Uterus (tissue), 4 donors: ENCODE measurements at places on chromosomes 6 and 20.

- no peak for DNase-seq
These were observed 132.7 kb upstream of the MAP3K7 start for GRCh38 chr6:90719321-90720195.

GRCh38 chr6:167240034-167240541 lies 51.0 kb upstream of the UNC93A start:
- DNase-seq: no peak

DNA sequence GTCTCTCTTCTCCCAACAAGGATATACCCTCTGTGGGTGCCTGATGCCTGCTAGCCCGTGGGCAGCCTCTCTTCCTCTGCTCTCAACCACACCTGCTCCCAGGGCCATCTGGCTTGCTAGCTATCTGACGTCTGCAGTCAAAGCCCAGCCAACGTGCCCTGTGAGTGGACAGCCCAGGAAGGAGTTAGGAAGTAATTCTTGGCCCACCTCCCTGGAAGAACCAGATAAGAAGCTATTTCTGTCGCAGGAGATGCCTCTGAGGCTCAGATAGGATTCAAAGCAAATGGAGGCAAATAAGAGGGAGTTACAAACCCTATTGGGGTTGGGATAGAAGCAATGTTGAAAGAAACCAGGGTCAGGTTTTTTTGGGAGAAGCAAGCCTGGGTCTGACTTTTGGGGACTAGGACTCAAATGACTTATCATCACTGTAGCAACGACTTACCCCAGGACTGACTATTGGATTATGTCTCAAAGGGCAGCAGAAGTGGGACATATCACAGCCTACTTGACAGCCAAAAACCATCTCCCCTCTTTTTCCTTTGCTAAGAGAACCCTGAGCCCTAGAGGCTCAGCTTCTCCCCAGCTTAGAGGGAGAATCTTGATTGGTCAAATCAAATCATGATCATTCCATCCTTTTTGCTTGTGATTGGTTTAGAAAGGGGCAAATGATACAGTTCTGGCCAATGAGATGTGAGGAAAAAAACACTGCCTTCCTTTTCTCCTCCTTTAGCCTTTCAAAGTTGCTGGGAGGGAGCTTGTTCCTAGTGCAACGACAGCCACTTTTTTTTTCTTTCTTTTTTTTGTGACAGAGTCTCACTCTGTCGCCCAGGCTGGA lies 18.0 kb upstream of the CDK5RAP1 start:
- DNase-seq: peak; percentile 27

- peak; percentile 40 for DNase-seq
These were observed 989 bp downstream of the FITM2 start for GRCh38 chr20:44309763-44310663.

DNA sequence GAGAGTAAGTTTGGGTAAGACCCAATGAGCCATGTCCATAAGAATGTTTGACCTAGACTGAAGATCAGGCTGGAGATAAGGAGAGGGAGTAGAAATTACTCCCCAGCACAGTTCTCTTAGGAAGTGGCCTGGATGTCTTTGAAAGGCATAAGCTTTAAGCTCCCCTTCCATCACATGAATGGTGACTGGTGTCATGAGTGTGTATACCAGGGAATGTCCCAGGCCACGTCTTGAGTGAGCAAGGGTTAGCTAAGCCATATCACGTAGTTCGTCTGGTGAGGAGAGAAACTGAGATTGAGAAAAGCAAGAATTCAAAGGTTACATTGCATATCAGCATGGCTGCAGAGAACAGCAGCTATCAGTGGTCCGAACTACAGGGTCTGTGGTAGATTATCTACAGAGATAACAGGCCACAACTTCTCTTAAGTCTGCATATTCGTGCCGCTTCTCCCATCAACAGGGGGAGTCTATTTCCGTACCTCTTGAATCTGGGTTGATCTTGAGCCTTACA lies 60.1 kb upstream of the BMP2 start:
- no peak for DNase-seq

DNA sequence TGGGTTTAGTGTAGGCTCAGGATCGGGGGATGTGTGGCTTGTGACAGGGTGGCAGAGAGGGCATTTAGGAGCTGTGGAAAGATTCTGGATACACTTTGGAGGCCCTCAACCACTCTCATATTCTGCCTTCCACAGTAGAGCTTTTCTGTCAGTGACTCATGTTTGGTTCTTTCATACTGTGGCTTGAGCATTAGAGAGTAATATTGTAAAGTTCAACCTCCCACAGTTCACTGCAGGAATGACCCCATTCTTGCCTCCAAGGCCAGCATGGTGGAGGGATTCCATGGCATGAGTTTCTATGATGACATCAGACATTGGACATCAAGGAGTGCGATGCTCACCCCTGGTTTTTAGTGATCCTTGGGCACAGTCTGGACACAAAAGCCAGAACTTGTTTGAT lies 50.9 kb downstream of the DTD1 start:
- DNase-seq: no peak

DNA sequence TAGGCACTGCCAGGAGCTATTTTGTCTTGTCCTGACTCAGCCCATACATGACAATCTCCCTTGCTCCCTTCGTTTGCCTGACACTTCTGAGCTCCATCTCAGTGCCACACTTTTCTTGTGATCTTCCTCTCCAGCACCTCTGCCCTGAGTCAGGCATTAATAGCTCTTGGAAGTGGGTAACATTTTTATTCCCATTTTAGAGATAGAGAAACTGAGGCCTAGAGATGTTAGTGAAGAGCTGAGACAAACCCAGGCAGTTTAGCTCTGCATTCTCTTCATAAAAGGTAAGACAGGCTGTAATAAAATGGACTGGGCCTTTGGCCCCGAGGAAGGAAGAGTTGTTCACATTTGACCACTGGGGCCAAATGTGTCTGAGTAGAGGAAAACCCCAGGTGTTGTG lies 167.4 kb downstream of the DHX35 start:
- no peak for DNase-seq

GRCh38 chr20:37075932-37076685 lies 19.7 kb downstream of the RBL1 start:
- DNase-seq: no peak

- DNase-seq: no peak
These were observed 101.1 kb upstream of the CLDN20 start for GRCh38 chr6:155162682-155163081.

DNA sequence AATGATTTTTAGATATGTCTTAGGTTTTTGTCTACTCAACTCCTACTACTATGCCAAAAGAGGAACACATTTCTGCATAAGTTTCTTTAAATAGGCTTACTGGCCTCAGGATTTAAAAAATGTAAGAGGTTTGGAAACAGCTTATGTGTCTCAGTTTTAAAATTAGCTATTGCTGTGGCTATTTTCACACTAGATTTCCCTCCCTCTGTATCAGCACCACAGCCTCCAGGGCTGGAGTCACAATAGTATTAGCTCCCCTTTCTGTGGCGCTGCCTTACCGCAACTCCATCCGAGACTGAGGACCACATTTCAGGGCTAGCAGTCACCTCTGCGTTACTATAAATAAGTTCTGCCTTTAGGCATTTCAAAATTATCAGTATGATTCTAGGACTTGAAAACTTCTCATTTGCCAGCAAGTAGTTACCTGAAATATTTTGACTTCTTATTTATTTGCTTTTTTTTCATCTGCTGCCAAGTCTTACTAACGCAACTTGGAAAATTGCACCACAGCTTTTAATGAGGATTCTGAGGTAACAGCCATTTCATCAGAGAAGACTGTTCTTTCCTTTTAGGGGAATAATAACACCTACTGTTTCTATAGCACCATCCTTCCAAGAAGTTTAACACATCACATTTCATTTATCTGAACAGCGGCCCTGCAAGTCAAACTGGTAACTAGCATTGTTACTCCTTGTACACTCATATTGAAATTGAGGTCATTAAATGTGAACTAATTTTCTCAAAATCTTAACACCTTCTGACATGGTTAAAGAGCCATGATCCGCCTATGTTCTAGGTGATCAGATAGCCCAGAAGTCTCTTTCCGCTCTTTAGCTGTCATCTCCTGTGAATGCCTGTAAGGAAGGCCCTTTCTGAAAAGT lies 105.9 kb downstream of the GJA10 start:
- no peak for DNase-seq

GRCh38 chr20:32583581-32584070 lies 1.5 kb downstream of the NOL4L start:
- no peak for DNase-seq

- no peak for DNase-seq
These were observed 5.0 kb downstream of the TCF21 start for GRCh38 chr6:133893946-133894345.

- DNase-seq: no peak
These were observed 222.1 kb downstream of the LAMA2 start for GRCh38 chr6:129105035-129105434.

GRCh38 chr20:2888224-2888955 lies 15.1 kb downstream of the PTPRA start:
- DNase-seq: no peak

GRCh38 chr20:23146857-23147637 lies 60.9 kb upstream of the CD93 start:
- no peak for DNase-seq

DNA sequence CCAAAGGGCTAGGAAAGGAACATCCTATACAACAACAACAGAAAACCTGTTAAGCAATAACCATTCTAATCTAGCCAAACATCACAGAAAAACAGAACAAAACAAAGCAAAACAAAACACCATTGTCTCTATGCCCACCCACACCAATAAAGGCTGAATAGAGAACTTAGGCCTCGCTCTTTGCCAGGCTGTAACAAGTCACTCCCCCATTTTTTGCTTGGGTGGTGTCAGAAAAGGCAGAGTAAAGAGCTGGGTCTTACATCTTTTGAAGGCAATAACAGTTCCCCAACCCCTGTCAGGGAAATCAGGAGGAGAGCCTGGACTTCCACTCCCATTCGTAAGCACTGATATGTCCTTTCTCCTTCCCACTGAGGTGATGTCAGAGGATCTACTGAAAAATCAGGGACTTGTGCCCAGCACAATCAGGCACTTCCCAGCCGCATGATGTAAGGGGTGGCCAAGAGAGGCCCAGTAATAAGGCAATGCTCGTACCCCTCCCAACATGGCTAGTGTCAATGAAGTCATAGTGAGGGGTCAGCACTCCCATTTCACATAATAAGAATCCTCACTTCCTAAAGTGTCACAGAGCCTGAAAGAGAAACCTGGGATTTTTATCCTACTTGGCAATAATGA lies 31.0 kb downstream of the THEMIS start:
- no peak for DNase-seq

DNA sequence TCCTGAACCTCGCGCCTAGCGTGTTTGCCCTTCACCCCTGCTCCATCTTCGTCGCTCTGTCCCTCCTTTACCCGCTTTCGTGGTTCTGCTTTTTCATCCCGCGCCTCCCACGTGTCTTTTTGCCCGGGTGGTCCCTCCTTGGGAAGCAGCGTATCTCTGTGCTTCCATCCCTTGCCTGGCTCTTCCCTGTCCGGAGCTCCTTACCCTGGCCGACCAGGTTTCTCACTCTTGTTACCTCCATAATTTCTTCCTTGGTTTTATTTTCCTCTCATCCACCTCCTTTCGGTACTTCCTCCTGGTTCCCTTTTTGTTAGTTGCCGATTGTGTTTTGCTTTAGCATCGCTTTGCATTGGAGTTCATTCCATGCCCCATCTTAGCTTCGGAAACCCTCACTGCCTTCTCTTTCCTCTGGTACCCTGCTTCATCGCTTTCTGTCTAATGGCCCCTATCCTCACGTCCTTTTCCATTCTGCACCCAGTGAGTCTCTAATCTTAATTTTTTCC lies 735 bp downstream of the FAM135A start:
- peak; percentile 27 for DNase-seq

DNA sequence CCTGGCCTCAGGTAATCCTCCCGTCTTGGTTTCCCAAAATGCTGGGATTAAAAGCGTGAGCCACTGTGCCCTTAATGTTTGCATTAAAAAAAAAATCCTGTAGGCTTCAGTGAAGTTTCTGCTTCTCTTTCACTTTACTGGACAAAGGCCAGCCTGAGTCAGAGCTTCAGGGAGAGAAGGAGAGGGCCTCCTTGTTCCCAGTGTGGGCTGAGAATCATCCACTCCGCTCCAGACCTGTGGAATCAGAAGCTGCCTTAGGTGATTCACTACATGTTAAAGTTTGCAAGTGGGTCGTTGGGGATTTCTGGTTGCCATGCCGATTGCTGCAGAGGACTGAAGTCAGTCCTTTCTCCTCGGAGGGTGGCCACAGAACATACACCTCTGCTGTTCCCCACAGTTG lies 113.3 kb upstream of the EEF1E1 start:
- DNase-seq: no peak

- no peak for DNase-seq
These were observed 8.5 kb upstream of the C6orf141 start for GRCh38 chr6:49541936-49542335.

- DNase-seq: no peak
These were observed 690.6 kb downstream of the EPM2A start for GRCh38 chr6:145044641-145045246.

DNA sequence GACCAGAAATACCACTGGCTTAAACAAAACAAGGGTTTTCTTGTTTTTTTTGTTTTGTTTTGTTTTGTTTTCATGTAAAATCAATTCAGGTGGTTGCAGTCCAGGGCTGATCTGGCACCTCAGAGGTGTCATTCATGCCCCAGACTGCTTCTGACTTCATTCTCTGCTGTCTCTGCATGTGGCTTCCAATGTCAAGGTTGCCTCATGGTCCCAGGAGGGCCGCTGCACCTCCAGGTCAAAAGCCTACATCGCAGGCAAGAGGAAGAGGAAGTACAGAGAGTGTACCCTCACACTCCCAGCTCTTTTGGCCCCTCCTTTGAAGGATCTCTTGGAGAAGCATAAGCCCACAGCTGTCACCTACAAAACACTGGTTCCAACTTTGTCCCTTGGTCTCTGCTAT lies 1.4 kb upstream of the BTN3A1 start:
- DNase-seq: no peak

GRCh38 chr20:40663991-40664880 lies 24.8 kb downstream of the MAFB start:
- no peak for DNase-seq

GRCh38 chr6:118283766-118284165 lies 264.3 kb upstream of the PLN start:
- DNase-seq: peak; percentile 68

- DNase-seq: no peak
These were observed 25.3 kb upstream of the CSNK2A1 start for GRCh38 chr20:568673-569415.

DNA sequence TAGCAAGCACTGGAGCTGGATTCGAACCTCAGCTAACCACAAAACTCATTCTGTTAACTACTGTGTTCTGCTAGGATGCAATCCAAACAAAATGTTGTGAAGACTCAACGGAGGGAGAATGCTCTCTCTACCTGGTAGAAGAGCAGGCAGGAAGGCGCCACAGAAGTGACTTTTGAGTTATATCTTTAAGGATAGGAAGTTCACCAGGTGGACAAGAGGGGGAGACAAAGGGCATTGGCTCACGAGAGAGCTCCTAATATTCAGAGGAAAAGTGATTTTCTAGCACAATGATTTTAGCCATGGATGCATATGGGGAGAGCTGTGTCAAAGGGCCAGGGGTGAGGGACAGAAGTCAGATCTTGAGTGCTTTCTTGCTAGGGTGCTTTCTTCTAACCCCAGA lies 108.4 kb upstream of the MAFB start:
- DNase-seq: no peak

- DNase-seq: no peak
These were observed 12.2 kb upstream of the SHLD1 start for GRCh38 chr20:5737966-5738365.

GRCh38 chr20:63703471-63703975 lies 4.3 kb downstream of the ARFRP1 start:
- no peak for DNase-seq
